ENCODE measurements at places on chromosomes 7 and 10.

DNA sequence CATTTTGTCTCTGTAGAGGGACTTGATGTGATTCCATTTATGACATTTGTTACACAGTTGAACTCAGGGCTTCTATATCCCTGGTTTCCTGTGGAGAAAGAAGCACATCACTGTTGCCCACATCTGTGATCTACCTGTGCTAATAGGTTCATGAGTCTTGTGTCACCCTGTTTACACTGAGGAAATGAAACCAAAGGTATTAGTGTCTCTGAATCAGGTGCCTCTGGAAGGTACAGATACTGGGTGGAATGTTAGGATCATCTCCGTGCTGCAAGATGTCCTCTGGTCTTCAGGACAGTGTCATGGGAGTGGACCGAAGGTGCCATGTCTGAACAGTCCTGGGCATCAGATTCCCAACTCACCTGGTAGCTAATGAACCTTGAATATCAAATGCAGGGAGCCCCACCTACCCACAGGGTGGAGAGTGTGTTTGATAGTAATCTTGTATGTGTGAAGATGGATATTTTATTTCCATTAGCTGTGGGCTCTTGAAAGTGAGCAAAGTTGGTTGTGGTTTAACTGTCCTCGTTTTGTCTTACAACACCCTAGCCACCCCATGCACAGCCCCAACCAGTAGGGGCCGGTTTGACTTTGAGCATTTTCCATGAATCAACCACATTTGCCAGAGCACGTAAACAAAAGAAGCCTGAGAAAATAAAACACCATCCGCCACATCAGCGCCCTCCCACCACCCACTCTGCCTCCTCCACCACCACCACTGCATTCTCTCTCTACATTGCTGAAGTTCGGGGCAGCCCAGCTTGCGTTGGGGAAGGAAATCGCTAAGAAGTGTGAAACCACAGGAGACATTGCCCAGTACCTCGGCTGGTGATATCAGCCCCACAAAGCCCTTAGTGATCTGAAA lies 40.7 kb downstream of the TARP start:
- no peak for DNase-seq

- DNase-seq, result no peak
Observed at GRCh38 chr7:137757146-137757925, 89.4 kb downstream of the DGKI start.

DNA sequence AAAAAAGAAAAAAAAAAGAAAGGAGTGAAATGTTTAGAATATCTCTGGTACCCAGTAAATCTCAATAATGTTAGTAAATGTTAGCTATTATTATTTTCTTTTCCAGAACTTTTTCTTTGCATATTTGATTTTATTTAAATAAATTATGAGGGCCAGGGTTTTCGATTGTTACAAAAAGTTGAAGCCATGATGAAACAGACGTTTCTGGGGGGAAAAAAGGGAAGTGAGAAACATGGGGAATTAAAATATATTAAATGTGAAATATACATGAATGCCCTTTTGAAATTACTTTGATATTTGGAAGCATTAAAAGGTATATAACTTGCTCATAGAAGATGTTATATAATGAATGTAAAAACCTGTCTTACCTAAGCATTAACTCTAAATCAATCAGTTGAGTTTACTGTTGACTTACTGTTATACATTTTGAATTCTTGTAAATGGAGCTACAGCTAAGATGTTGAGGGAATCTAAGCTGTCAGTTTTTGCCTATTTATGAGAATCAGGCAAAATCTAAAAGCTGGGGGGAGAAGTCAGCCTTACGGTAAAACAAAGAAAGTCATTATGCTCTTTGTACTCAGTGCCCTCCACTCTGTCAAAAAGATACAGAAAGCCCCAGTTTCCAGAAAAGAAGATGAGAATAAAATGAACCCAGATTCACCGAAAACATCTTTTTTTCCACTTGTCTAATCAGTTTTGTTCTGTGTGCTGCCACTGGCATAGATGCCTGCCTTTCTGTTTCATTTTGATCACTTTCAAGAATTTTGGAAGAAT lies 30.0 kb upstream of the KDM7A start:
- DNase-seq, result no peak

GRCh38 chr10:62562101-62562500 lies 187.9 kb downstream of the ZNF365 start:
- no peak for DNase-seq

DNA sequence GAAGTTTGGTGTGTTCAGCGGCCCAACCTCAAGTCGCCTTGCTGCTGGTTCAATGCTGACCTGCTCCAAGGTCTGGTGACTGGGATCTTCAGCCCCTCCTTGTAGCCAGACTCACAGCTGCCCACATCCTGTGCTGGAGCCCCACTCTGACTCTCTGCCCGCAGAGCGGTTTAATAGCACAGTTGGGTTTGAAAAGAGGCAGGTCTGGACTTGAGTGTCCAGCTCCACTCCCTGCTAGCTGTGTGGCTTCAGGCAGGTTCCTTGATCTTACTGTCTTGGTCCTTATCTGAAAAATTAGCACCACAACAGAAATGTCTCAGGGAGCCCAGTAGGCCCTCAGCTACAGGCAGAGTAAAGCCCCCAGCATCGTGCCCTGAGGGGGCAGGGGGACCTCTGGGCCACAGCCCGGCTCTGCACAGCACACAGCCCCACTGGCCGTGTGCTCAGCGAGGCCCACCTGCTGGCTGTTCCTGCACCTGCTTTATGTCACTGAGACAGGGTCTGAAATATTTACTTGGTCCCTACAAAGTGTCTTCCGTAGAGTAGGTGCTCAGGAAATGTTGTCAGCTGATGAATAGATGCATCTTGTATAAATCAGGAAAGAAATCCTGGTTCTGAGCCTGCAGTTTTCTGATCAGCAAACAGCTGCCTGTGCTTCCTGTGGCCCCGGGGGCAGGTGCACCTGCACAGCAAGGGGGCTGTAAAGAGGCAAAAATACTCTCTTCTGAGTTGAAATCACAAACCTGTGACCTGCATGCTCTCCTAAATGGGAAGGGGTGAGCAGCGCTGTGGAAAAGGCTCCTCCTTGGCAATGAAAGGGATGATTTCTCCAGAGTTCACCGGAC lies 155.5 kb downstream of the SVIL start:
- no peak for DNase-seq

DNA sequence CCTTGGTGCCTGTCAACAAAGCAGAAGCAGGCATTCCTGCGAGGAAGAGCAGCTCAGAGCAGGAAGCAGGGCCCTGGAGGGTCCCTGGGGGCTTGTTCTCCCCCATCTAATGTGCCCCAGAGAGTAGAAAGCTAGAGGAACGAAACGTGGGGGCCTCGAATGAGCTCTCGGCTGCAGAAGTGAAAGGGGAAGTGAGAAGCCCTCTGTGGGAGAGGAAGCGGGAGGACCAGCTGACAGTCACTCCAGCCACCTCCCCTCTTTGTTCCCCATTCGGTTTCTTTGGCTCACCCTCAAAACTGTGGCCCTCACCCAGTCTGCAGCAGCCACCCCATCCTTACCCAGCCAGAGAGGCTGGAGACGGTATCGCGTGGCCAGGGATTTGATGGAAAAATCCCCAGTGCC lies 25.0 kb downstream of the C10orf105 start:
- no peak for DNase-seq

DNA sequence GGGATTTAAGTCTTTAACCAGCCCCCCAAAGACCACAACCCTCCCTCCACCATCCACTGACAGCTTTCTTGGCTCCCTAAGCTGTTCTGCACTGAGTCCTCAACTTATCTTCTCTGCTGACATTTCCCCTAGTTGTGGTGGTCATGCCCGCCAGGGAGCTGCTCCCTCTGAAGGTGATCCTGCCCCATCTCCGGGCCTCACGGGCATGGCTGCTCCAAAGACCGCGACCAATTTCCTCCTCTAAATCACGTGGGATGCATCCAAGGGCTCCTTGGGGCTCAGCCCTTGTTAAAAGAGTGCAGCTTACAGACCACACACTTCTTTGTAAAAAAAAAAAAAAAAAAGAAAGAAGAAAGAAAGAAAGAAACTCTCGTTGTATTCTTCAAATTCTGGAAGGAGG lies 27.1 kb upstream of the KLF6 start:
- DNase-seq, result no peak

DNA sequence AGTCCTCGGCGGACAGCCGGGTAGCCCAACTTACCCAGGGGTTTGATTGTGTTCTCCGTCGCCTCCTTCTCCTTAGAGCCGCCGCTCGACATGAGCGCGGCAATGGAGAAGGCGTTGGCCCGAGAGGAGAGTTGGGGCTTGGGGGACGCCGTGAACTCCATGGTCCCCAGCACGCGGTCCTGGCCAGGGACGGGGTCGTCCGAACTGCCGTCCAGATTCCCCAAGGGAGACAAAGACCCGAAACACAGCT lies 515 bp downstream of the TBX20 start:
- no peak for DNase-seq

- DNase-seq, result no peak
Observed at GRCh38 chr7:111690364-111691111, 128.2 kb upstream of the IMMP2L start.

- DNase-seq, result no peak
Observed at GRCh38 chr10:15395935-15396334, 24.8 kb upstream of the FAM171A1 start.

DNA sequence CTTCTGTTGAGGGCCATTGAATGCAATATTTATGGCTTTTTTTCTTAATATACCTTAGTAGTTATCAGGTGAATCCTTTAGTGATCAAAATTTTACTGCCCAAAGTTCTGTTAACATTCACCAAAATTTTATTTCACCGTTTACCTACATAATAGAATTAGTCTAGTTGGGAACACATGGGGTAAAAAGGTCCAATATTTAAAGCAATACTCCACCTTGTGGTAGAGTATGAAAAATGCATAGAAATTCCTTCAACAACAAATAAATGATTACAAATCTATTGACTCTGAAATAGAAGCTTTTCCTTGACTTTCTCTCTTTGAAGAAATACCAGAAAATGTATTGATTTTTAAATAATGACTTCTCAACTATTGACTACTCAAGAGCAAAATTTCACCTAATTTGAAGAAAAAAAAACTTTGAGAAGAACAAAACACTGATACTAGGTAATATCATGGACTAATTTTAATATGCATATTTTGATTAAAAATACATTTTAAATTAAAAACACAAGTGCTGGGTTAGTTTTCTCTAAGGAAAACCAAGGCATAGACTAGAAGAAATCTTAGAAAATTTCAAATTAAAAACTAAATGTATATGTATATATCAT lies 43.3 kb downstream of the POLR1F start:
- DNase-seq, result no peak

GRCh38 chr10:24237801-24238395 lies 29.0 kb downstream of the KIAA1217 start:
- peak; percentile 11 for DNase-seq
